Activated CD4-positive, alpha-beta T cell treated with anti-CD3 and anti-CD28 coated beads for 24 hours (primary cell): ENCODE measurements at places on chromosomes 1 and 21.

GRCh38 chr1:197388801-197389200 lies 120.7 kb downstream of the CRB1 start:
- no peak for DNase-seq

DNA sequence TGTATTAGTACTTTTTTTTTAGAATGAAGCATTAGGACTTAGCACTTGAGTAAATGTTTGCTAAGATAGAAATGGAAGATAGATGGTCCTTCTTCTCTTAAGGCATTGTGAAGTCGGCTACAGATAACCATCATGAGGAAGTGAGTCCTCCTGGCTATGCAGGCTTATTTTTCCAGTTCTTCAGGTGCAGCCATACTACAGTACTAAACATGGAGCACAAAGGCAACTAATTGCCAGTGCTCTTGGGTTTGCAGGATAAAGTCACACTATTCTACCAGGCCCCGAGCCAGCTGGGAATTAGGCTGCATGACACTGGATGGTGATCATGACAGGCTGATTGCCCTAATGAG lies 197.3 kb upstream of the SGIP1 start:
- DNase-seq, result no peak

DNA sequence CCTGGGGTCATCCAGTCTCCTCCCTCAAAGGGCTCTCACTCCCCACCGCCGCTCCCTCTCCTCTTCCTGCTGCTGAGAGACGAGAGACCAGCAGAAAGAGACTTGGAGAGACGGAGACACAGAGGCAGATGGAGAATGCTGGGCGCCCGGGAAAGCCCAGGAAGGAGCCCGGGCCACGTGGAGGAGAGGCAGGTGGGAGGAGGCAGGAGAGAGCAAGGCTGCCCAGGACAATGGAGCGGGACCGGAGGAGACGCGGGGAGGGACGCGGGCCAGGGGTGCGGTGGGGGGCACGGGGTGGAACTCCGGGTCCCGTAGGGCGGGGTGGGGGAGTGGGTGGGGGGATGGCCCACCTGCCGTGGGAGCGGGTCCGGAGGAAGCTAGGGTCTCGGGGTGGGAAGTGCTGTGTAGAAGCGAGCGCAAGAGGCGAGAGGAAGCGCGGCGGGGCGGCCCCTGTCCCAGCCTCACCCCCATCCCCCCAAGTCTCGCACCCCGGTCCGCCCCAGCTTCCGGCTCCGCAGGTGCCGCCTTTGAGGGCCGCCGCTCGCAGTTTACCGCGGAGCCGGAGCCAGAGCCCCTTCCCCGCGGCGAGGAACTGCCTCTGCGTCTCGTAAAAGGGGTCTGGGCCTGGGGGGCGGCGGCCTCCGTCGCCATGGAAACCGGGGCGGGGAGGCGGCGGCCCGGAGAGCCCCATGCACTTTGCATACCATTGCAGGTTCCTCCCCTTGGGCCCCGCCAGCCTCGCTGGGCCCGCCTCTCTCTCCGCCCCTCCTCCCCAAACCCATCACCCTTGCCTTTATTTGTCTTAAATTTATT lies 11.7 kb upstream of the EPHA2 start:
- peak; percentile 57 for DNase-seq

GRCh38 chr21:45056296-45056904 lies 18.0 kb upstream of the ADARB1 start:
- no peak for DNase-seq

- no peak for DNase-seq
Observed at GRCh38 chr1:14184454-14184853, 414.0 kb upstream of the KAZN start.

GRCh38 chr21:14917762-14918161 lies 147.0 kb downstream of the NRIP1 start:
- DNase-seq, result no peak

- no peak for DNase-seq
Observed at GRCh38 chr1:31549809-31550620, 26.3 kb upstream of the TINAGL1 start.

DNA sequence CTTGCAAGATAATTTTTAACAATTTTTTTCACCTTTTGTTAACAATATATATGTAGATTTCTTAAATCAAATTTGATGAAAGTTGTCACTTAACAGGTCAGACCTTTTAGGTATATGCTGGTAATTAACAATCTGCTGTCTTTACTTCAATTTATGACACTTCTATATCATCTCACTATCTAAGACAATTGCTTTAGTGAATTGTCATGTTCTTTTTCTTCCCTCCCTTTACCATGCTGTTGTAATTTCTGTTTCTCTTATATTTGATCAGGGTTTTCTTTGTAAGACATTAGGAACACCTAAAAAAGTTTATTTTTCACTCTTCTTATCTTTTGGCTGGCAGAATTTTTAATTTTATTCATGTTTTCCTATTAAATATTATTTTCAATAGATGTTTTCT lies 2.0 kb downstream of the IFI16 start:
- no peak for DNase-seq

- DNase-seq, result no peak
Observed at GRCh38 chr1:58619286-58620054, 42.4 kb upstream of the TACSTD2 start.

GRCh38 chr1:204335085-204335484 lies 24.6 kb downstream of the PLEKHA6 start:
- DNase-seq, result no peak

- DNase-seq, result no peak
Observed at GRCh38 chr1:245016700-245017099, 138.1 kb upstream of the KIF26B start.

DNA sequence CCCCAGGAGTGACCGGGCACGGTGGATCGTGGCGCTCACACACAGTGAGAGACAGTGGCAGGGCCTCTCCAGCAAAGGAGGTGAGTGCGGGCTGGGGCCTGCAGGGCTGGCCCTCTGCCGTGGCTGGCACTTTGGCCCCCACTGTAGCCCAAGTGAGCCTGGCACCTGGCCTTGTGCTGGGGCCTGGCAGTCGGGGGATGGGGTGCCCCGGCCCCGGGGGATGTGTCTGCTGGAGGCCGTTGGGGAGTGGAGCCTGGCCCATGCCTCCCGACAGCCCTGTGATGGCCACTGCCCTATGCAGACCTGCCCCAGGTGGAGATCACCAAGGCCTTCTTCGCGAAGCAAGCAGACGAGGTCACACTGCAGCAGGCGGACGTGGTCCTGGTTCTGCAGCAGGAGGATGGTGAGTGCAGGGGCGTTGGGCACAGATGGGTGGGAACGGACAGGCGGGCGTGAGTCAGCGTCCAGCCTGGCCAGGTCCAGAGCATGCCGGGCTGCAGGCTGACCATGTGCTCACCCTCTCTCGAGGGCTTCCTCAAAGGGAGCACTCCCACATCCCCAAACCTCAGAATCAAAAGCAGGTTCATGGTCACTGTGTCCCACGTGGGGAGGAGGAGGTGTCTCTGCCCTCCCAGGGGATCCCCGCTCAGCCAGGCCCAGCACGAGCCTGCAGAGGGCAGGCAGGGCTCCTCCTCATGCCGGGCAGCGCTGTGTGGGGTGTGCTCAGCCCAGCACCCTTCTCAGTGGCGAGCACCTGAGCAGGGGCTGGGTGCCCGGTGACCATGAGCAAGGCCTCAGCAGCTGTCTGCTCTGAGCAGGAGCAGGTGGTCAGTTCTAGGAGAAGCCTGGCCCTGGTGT lies 25.3 kb downstream of the ARHGEF16 start:
- DNase-seq, result no peak

GRCh38 chr1:229535230-229535629 lies 23.3 kb downstream of the ABCB10 start:
- DNase-seq, result no peak

GRCh38 chr1:181898773-181899172 lies 162.7 kb downstream of the ZNF648 start:
- no peak for DNase-seq

- no peak for DNase-seq
Observed at GRCh38 chr1:13967707-13968106, 267.7 kb downstream of the PRDM2 start.

DNA sequence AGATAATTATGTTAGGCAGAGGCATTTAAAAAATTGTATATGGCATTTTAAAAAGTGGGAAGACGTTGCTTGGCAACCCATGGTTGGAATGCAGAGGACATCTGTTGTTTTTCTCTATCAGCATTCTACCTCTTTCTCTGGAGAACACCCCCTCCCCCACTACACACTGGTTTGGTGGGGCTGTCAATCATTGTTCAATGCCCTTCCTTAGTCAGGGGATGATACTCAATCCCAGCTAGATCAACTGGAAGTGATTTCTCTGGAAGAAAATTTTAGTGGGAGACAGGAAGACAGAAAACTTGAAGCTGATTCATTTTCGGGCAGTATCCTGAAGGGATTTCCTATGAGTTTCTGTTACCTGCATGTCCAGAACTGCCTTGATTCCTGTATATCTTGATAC lies 35.7 kb upstream of the CAP1 start:
- DNase-seq, result no peak

GRCh38 chr1:1597275-1597930 lies 2.5 kb downstream of the FNDC10 start:
- DNase-seq, result no peak

- DNase-seq, result no peak
Observed at GRCh38 chr1:59163268-59164092, 133.4 kb upstream of the FGGY start.

- DNase-seq, result no peak
Observed at GRCh38 chr1:145990249-145990855, 6.0 kb downstream of the TXNIP start.

DNA sequence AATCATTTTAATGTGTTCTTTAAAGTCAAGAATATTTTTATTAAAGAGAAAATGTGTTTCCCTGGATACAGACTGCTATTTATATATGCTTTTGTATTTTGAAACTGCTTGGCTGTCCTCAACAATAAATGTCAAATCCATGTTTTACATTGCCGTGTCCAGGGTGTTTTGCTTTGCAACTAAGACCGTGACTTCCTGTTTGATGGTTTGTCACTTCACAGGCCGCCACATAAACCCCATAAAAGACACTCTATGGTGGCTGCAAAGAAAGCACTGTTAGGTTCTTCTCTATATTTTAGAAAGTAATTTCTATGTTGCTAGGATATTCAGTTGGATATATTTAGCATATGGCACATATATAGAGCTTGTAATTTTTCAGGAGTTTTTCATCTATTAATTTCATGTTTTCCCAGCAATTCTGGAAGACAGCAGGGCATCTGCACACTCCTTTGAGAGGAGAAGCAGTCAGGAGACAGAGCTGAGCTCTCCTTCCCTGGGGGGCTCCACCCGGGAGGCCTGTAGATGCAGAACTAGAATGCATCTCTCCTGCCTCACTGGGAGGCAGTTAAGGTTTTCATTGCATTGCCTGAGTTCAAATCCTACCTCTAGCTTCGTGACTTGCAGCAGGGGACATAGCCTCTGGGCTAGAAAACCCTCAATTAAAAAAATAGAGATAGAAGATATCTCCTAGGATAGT lies 33.1 kb downstream of the PRDM2 start:
- no peak for DNase-seq

DNA sequence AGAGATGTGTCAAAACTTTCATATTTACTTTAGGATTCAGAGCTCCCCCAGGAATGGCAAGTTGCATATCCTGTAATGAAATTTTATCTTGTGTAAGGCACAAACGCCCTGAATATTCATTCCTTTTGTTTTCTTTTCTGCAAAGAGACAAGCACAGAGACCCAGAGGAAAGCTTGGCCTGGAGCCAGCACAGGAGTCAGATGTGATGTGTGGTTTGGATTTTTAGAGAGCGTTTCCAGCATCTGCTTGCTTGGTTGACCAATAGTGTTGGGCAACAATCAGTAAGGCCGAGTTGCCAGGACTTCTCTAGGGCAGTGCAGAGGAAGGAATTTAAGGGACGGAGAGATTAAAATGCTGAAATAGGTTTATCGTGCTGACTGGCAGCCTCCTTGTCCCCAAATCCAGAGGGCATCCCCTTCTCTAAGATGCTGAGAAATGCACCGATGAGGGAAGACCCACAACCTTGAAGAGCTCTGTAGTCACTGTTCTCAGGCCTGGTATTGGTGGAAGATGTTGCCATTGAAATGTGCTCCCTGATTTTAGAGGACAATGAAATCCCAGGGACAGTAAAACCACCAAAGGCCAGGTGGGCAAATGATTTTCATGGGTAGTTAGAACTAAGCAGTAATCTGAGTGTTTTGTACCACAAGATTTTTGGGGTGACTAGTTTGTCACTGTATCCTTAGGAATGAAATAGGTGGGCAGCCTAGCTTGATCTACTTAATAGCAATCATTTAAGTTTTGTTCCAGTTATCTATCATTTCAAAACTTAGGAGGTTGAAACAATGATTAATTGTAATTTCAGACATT lies 37.9 kb upstream of the RHOU start:
- DNase-seq, result no peak

- no peak for DNase-seq
Observed at GRCh38 chr1:185695299-185695698, 38.9 kb upstream of the HMCN1 start.

- no peak for DNase-seq
Observed at GRCh38 chr1:47659146-47659545, 221.3 kb downstream of the FOXD2 start.

DNA sequence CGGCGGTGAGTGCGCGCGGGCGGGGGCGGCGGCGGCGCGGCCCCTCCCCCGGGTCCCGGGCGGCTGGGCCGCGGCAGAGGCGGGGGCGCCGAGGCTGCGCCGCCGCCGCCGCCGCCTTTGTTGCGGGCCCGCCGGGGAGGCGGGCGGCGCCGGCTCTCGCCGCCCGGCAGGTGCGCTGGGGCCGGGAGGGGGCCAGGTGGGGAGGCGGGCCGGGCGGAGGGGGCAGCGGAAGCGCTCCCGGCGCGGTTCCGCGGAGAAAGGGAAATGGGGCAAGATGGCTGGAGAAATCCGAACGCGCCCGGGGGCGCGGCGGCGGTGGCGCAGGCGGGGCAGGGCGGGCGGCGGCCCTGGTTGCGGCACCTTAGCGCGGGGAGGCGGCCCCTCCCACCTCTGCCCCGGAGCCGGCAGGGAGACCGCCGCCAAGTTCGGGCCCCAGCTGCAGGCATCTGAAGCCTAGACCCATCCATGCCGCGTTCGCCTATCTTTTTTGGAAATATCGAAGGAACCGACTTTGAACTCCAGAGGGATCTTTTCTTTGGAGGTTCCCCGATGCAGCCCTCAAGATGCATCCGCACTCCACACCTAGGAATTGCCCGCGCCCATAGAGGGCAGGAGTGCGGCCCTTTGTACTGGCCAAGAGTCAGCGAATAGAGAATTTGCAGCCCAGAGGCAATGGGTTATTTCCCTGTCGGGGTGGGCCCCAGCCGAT lies 479 bp downstream of the POGK start:
- peak; percentile 29 for DNase-seq

DNA sequence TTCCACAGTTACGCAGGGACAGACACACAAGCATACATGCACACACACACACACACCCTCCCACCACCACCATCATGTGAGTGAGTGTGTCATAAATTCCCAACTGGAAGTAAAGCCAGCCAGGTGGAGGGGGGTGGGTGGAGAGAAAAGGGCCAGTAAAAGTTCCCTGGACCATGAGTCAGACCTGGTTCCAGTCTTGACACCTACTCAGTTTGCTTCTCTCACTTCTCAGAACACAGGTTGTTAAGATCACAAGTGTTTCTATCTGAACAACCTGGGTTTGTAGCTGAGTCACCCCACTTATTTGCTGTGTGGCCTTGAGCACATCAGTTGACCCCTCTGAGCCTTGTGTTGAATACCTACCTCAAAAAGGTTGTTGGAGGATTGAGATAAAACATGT lies 9.6 kb downstream of the EPHA10 start:
- no peak for DNase-seq

GRCh38 chr1:94302497-94302896 lies 65.1 kb upstream of the ARHGAP29 start:
- DNase-seq, result no peak

GRCh38 chr1:197017558-197018146 lies 40.3 kb downstream of the CFHR5 start:
- DNase-seq, result no peak

GRCh38 chr1:15765495-15766194 lies 7.0 kb downstream of the FBLIM1 start:
- no peak for DNase-seq

- DNase-seq, result no peak
Observed at GRCh38 chr1:172938681-172939080, 112.1 kb downstream of the TNFSF18 start.

GRCh38 chr1:52681136-52681535 lies 17.0 kb downstream of the COA7 start:
- no peak for DNase-seq
